Stimulated activated CD8-positive, alpha-beta memory T cell treated with anti-CD3 and anti-CD28 coated beads, Interleukin-7, amount 100 ng/mL, for 1 hour (primary cell): ENCODE measurements at places on chromosomes 2 and 18.

- no peak for DNase-seq
These were observed 63.5 kb downstream of the ZDBF2 start for GRCh38 chr2:206337956-206338355.

DNA sequence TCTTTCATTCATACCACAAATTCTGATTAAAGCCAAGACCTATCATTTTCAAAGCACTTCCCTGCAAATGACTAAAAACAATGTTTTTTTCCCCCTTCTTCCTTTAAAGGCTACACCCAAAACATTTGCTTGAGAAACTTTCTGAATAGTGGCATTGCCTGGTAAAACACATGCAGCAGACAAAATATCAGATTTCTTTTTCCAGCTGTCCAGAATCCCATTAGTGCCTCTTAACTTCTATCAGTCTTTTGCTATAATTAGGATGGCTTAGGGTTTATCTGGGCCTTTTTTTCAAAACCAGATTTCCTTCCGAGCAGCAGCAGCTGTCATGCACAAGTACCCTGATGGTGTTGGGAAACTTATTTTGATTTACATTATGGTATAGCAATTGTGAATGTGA is 50.6 kb downstream of the ALPK2 start:
- DNase-seq: no peak

GRCh38 chr18:67583621-67584020 is 67.1 kb upstream of the DSEL start:
- no peak for DNase-seq

- DNase-seq: no peak
These were observed 27.0 kb downstream of the GREB1 start for GRCh38 chr2:11560806-11561205.

GRCh38 chr18:74901362-74902146 is 303.9 kb downstream of the ZNF407 start:
- no peak for DNase-seq

DNA sequence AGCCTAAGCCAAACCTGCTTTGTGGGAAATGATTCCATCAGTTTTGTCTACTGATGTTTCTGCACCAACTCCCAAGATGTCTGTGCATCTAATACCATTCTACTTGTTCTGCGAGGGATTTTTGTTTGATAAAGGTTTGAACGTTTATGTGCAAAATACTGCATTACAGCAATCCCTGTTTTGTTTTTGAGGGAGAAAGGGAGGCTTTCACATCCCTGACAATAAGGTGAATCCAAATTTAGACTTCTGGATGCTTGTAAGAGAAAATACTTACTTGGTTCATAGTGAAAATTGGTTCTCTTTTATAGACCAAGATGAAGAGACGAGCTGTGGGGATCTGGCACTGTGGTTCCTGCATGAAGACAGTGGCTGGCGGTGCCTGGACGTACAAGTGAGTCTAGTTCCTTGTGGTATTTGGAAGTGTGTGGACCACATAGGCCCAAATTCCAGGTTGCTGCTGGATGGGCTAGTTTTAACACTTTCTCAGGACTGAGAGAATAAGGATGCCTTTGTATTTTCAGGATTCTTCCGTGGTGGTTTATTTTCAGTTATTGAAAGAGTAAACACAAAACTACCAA is 1.1 kb downstream of the RPL37A start:
- DNase-seq: no peak

- DNase-seq: no peak
These were observed 82.2 kb downstream of the RAB31 start for GRCh38 chr18:9790261-9790660.
